ENCODE measurements at places on chromosomes 12 and 14. TPM values are rescaled to one million over a fixed set of nuclear protein-coding genes. Genes with fewer than 3 reads are reported as not detected.

Gene FBRSL1
- total RNA-seq, result 3.2 TPM

DNA sequence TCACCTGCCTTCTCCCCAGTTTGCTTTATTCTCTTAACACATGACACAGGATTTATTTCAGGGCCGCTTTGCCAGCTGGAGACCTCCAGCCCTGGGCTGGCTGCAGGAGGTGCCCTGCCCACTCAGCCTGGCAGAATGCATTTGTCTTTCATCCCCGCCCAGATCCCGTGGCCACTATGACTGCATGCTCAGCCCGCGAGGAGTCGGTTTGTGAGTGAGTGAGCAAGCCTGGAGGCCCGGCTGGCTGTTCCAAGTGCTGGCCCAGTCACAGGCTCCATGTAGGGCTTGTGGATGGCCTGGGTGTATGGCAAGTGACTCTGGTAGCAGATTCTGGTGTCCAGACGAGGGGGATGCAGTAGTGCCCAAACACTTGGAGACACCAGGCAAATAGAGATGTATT, 2.1 kb downstream of the TDP1 start:
- no peak for DNase-seq

DNA sequence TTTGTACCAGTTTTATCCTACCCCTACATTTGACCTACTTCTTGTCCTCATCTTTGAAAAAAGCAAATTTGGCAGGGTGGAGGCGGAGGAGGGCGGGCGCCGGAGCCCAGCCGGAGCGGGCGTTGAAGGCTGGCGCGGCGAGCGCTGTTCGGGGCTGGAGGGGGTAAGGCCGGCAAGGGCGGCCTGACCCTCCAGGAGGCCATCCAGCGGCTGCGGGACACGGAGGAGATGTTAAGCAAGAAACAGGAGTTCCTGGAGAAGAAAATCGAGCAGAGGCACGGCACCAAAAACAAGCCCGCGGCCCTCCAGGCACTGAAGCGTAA, 27.2 kb downstream of the FBXO34 start:
- no peak for DNase-seq

Gene KLRC4
- total RNA-seq, result not detected

- no peak for DNase-seq
Observed at GRCh38 chr12:93571365-93571924, 1.0 kb upstream of the SOCS2 start.

- no peak for DNase-seq
Observed at GRCh38 chr12:46814143-46814542, 11.7 kb downstream of the SLC38A4 start.

DNA sequence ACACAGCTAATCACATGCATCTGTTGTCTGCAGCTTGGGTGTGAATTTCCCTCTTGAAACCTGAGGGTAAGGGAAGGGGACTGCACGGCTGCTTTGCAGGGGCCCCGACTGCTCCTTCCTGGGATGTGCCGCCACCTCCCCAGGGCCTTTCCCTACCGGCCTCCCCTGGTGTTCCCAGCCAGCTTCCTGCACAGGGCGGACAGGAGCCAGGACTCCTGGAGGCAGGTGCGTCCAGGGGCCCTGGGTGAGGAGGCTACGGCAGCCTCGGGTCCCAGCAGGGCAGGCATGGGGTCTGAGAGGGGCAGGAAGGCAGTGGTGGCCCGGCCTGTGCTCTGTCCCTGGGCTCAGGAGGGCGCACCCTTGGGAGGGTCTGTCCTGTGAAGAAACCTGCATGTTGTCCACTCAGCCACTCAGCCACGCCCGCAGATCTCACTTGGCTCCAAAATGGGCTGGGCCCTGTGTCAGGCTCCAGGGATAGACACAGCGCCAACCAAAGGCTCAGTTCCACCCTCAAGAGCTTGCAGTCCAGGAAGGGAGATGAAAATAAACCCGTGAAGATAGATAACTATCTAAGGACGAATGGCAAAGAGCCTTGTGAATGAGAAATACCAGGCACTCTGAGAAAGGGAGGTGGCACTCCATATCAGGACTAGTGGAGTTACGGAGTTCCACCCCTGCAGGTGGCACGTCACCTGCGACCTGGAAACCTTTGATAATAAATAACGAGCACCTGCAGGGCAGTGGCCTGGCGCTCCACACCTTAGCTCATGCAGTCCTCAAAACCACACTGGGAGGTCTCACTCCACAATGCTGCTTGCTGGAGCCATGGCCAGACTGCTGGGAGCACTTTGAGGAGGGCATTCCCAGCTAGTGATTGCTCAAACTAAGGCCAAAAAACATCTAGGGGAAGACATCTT, 427.4 kb downstream of the AACS start:
- DNase-seq, result no peak

Gene WNK1
- total RNA-seq, result 57.7 TPM

GRCh38 chr14:95993768-95994592, 45.2 kb upstream of the C14orf132 start:
- DNase-seq, result peak; percentile 33

DNA sequence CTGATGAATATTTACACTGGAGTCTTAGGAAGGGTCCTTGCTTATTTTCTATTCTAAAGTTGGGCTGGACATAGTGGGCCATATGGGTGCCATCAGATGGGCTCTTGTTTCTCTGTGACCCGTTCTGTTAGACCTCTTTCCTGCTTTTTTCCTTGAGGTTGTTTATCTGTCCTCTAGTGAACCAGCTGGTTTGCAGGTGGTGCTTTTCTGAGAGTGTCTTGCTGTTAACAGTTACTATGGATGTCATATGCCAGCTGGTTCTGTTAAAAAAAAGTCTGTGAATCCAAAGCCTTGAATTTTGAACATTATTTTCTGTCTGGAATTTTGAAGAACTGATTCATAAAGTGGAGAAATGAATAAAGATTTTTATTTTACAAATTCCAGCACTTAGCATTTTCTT, 29.2 kb downstream of the ZC3H14 start:
- DNase-seq, result no peak

DNA sequence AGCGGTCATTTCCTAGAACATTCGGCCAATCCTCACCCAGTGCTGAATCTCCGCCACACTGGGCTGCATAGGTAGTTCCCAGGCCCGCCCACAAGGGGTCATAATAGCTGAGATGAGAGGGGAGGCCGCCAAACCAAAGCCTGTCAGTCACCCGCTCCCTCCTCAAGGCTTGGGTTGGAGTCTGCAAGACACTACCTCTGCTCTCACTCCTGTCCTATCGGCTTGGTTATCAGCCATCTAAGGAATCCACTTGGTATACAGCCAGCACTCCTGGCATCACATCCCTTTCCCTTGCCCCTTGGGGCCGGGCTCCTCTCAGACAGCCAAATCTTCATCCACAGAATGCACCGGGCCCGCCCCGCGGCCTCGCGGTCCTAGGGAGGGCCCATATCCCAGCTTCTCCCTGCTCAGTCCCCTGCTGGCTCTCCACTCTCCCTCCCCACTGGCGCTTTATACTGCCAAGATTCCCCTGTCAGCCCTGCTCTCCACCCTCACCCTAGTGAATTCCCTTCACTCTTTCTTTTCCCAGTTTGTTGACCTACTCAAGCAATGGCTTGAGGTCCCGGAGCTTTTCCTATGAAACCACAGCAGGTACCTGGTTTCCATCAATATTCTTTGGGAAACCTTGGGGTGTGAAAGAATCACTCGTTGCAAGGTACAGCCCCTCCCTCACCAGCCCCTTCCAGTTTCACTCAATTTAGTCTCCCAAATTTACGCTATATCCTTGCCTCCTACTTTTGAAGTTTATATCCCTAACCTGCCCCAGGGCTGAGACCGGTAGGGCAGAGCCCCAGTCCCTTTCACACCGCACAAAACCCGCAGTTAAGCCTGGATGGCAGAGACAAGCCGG, 1.4 kb downstream of the IFFO1 start:
- DNase-seq, result peak; percentile 37

DNA sequence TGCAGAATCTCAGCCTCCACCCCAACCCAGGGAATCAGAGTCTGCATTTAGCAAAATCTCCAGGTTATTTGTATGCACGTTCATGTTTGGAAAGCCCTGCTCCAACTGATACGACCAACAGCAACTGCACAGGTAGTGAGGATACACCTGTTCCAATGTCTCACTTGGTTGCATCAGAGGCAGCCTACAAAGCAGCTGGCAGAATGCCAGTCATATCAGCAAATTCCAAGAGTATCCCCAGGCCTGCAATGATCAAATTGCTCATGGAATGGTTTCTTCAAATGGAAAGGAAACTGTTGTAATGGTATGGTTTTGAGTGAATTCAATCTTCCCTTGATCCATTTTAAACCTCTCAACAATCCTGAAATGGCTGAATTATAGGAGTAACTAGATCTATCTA, 75.4 kb downstream of the GRIP1 start:
- peak; percentile 52 for DNase-seq

DNA sequence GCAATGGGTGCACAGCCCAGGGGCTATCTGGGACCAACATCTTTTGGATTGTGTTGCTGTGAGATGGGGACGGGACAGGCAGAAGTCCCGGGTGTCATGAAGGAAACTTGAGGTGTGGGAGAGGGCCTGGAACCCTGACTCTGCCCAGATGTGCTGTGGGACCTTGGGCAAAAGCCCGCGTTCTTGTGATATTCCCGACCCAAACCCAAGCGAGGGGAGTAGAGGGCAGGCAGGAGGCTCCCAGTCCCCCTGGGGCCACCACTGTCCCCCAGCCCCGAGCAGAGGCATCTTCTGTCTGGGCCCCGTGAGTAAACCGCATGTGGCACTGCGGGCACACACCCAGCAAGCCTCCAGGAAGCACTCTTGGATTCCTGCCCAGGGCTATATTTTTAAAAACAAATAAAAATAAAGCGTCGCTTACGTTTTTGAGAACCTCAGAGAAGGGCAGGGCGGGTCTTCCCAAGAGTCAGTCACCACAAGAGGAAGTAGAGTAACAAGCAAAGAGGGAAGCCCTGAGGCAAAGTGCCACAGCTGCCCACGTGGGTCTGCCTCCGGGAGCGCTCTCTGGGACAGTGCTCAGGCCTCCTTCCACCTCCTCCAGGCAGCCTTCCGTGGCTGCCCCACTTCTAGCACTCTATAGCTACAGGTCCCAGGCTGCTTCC, 39.5 kb downstream of the BEGAIN start:
- peak; percentile 55 for DNase-seq

Gene IL22
- not detected for total RNA-seq

DNA sequence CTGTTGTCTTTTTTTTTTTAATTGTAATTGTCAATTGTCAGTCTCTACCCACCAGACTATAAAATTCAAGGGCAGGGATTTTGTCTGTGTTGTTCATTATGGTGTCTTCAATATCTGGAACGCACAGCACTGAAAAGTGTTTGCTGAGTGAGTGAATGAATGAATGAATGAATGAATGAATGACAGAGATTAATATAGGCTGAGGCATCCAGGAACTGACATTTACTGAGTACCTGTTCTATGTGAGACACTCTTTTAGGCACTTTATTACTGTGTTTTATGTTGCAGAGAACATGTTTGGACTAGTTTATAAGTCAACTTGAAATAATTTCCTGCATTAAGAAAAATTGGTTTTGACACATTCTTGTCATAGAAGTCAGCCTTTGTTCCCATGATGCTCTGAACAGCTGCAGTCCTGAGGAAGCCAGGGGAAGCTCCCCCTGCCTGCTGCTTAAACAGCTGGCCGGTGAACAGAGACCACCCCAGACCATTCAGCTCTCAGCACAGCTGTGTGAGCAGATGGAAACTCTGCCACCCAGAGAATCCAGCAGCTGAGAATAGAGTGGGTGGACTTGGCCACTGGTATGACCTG, 160.7 kb upstream of the CCND2 start:
- DNase-seq, result peak; percentile 81

DNA sequence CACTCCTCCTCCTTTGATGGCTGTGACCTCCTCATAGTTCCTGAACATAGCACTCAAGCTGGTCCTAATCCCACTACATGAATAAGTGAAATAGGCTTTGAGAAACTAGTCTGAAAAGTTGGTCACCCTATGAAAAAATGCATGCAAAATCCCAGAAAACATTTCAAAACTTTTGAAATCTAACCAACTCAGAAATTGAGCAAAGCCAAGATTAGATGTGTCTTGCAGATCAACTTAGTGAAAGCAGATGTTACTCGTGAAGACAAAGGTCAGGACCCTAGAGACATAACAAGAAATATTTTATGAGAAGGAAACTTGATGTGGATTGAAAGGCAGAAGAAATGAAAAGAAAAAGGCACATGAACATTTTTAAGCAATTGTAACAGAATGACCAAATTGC, 63.3 kb downstream of the TSHR start:
- DNase-seq, result no peak

GRCh38 chr12:61525331-61525730, 734.9 kb upstream of the USP15 start:
- no peak for DNase-seq

Gene CCDC184
- total RNA-seq, result not detected

Gene RECQL
- total RNA-seq, result 46.6 TPM

All from bronchial epithelial cell (primary cell).